ENCODE measurements at places on chromosomes 5 and 9.

GRCh38 chr9:103068753-103069152 lies 73.6 kb downstream of the CYLC2 start:
- DNase-seq: no peak

DNA sequence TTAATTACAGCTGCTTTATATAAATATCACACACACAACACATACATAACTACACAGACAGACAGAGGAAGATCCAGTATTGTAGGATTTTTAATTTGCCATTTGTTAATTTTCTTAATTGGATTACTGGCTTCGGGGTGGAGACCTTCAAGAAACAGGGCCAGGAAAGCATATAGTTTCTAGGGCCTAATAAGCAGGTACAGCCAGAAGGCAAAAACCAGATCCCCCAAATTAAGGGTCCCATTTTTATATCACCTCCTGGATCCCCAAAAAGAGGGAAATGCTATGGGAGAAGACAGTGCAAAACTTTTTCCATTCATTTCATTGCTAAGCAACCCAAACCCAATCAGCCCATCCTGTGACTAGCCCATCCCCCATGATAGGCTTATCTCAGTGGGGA lies 373.3 kb upstream of the FAM174A start:
- no peak for DNase-seq

- DNase-seq: no peak
These were observed 3.6 kb downstream of the MARVELD2 start for GRCh38 chr5:69418554-69418953.

DNA sequence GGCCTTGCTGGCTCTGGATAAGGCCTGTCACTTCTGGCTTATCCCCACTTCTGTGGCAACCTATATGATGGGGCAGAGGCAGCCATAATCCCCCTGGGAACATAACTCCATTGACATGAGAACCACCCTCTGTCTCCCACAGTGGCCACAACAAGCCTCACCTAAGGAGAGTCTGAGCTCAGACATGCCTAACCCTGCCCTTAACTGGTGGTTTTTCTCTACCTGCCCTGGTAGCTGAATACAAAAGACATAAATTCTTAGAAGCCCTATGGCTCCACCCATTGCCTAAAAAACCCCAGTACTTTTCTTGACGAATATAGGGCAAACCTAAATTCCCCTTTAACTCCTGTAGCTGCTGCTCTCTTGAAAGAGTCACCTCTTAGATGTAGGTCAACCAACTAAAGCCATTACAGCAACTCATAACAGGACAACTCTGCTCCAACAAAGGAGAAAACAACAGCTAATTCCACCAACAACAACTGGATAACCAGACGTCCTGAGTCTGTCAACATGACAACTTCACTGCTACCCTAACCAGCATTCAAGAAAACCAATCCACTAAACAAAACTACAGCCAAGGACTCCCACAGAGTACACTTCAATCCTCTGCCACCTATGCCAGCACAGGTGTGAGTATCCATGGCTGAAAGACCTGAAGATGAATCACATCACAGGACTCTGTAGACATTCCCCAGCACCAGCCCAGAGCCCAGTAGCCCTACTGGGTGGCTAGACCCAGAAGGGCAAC lies 427.7 kb downstream of the PRELID2 start:
- DNase-seq: no peak

DNA sequence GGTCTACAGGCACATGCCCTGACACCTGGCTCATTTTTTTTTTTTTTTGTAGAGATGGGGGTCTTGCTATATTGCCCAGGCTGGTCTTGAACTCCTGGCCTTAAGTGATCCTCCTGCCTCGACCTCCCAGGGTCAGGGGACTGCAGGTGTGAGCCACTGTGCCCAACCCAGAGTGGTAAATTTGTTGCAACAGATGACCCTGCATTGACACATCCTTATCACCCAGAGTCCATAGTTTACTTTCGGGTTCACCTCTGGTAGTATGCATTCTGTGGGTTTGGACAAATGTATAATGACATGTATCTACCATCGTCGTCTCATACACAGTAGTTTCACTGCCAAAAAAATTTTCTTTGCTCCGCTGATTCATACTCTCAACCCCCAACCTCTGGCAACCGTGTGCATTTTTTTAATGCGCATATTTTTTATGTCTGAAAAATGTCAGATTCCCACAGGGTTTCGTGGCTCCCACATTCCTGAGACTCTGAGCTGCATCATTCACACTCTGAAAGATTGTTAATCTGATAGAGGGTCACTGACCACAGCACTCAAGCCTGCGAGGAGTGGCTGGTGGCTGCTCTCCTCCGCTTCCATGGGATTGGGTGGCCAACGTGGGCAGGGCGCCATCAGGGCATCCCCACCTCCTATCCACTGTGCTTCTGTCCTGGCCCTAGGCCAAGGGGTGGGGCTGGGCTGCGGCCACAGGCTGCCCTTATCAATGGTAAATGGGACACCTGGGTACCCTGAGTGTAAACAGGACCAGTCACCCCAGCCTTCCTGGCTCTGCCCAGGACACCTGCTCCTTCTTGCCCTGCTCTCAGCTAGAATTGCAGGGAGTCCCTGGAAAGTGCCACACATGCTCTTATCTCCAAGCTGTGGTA lies 9.6 kb downstream of the NDST1 start:
- no peak for DNase-seq

All from stimulated activated CD4-positive, alpha-beta T cell treated with anti-CD3 and anti-CD28 coated beads, TNF-alpha, amount 100 ng/mL, for 1 hour (primary cell).